ENCODE measurements at places on chromosomes 1 and 21.

DNA sequence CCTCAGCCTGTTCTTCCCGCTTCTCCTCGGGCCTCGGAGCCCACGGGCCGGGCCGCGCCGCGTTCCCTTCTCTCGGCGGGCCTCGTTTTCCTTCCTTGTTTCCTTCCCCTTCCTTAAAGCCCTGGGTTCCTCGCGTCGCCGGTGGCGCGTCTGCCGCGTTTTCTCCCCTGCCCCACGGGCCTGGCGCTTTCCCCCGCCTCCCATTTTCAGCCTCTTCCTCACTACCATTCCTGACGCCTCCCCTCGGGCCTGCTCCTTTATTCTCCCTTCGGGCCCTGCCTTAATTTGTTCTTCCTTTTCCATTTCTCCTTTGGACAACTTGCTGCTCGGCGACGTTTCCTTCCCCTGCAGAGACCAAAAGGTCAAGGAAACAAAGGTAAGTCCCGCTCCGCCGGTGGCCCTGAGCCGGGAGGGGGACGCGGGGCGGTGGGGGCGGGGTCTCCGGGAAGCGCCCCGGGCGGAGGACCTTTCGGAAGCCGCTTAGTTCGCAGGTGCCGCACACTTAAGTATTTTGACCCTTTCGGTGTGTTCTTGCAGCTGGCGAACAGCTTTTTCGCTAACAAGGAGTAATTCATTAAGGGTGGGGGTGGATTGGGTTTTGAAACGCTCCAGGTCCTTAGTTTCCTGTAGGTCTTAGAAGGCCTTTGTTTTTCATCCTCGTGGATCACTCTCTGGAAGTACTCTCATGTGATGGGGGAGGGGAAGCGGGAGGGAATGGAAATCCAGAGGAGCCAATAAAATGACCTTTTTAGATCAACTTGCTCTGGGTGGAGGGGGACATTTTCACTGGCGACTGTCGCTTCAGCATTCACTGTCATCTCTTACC lies 780 bp downstream of the YTHDF2 start:
- peak; percentile 5 for DNase-seq

DNA sequence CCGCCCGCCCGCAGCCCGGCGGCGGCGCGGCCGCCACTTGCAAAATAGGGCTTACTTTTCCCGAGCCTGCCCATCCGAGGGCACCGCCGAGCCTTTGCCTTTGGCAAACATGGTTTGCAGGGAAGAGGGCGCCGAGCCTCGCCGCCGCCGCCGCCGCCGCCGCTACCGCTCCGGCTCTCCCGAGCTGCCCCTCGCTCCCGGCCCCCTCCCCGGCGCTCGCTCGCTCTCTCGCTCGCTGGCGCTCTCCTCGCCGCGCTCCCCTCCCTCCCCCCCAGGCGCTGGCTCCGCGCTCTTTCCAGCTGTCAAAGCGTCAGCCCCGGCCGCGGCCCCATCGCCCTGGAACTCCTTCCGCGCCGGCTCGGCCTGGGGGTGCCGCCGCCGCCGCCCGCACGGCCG lies 298 bp downstream of the SSBP3 start:
- no peak for DNase-seq

GRCh38 chr1:241821363-241821762 lies 26.6 kb upstream of the EXO1 start:
- no peak for DNase-seq

GRCh38 chr1:103917795-103918194 lies 168.1 kb downstream of the AMY1C start:
- no peak for DNase-seq

DNA sequence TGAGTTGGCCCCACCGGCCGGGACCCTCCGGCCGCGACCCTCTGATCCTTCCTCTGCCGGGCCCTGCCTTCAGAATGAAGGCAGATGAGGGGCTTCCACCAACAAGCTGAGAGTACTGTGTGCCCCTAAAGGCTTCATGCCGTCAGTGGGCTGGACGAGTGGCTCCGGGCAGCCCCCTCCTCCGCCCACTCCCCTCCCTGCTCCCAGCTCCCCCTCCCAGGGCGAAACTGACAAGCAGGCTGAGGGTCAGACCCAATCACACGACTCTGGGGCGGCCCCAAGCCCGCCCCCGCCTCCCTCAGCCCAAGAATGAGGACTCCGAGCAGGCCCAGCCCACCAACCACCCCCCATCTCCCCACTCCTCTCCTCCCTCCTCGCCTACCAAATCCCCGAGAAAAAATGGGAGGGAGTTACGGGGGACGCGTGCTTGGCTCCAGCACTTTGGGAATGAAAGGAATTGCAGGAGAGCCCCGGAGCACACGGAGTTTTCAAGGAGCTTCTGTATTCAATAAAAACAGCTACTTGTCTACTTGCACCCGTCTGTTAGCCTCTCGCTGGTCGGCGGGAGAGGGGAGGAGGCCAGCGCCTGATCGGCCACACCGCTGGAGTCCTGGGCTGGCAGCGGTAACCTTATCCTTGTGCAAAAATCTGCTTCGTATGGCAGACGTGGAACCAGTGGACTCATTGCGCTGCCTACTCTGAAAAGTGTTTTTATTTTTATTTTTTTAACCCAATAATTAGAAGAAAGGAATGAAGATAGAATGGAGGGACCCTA lies at the start of gene COL11A1:
Gene COL11A1, minus strand, starts transcription at position 147 of the 775 bp plus-strand sequence. CDS start 344 bp downstream, outside the sequence.
- DNase-seq, result no peak

DNA sequence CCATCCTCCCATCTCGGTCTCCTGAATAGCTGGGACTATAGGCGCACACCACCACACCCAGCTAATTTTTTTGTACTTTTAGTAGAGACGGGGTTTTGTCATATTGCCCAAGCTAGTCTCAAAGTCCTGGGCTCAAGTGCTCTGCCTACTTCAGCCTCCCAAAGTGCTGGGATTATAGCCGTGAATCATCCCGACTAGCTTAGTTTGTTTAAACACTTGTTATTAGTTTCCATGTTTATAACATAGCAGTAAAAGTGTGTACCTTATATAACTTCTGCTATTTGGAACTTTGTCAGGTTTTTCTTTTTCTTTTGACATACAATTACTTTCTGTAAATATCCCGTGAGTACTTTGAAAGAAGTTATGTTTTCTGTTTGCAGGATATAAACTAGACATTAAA lies 60.6 kb upstream of the C1orf21 start:
- no peak for DNase-seq

DNA sequence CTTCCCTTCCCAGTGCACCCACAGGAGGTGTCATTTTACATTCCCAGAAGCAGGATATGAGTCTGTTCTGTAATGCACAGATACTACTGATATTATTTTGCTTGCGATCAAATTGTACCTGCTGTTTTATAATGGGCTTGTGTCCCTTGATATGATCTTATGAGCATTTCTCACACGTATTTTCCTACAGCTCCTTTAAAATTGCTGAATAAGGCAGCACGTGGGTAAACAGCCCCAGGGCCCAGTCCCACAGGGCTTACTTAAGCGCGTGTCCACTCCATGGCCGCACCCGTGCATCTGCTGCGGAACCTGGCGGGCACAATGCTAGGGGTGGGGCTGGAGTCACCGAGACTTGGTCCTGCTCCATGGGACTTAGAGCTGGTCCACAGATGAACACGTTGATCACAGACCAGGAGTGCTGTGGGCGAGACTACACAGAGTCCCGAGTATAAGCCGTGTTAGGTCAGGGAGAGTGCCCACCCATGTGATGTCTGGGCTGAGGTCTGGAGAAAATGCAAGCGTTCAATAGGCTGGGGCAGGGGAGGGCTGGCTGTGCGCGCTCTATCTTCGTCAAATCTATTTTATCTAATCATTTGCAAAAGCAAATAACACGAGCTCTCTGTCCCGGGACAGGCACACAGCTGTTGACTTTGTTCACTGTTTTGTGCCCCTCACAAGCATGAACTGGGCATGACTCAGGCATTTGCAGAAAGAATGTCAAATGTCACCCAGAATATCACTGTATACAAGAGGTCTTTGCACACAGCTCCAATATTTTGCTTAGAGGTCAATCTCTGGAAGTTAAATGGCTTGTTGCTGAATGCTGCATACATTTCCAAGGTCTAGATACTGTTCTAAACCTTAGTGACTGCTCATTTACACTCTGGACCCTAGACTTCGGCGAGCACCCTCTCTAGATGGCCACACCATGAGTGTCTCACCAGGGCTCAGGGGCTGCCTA lies 119.3 kb downstream of the CRYAA start:
- no peak for DNase-seq

DNA sequence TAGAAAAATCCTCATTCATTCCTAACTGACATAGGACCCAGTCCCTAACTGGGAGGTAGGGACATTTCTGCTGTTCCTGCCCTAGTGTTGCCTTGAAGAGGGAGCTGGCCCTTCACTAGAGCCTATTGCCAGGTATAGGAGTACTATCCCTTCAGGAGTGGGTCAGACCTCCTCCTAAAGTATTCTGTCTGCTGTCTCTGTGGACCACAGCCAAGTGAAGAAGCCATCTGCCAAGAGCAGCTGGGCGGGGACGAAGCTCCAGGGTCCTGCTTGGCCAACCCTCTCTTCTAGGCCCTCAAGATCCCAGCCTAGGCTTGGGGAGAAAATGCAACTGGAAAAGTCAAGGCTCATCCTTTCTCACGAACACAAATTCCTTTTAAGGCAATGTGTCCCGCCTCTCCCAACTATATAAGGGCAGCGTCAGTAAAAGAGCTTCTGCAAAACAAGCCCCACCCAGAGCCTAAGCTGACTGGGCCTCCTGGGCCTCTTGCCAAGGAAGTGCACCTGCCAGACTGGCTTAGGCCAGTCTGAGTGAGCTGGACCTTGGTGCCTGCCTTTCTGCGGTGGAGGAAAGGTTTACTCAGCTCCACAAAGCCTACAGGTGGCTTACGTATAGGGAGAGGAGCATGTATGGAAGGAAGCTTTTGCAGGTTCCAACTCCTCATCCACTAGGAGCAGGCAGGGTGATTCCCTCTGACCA lies 638 bp upstream of the TUFT1 start:
- no peak for DNase-seq

GRCh38 chr1:117128323-117129079 lies 7.0 kb upstream of the TRIM45 start:
- no peak for DNase-seq

- DNase-seq, result no peak
These were observed 27.5 kb downstream of the SLC2A1 start for GRCh38 chr1:42931108-42931539.

- no peak for DNase-seq
These were observed 229.0 kb downstream of the SRGAP2C start for GRCh38 chr1:121413821-121414220.

- no peak for DNase-seq
These were observed 4.9 kb upstream of the SHISA4 start for GRCh38 chr1:201883786-201884185.

DNA sequence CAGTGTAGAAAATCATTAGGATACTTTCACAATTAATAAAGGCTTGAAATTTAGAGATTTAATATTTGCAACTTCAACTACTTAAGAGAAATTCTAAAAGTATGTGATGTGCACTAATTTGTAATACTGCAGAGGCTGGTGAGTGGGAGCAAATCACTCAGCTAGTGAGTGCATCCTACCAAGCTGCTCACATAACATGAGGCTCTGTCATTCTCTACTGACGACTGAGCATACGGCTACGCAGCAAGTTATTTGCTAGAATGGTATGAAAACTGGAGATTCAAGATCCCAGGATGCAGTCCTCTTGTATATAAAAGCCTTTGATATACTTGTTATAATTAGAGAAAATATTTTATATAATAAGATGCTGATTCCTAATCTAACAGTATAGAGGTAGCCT lies 90.1 kb downstream of the ATP1B1 start:
- no peak for DNase-seq

DNA sequence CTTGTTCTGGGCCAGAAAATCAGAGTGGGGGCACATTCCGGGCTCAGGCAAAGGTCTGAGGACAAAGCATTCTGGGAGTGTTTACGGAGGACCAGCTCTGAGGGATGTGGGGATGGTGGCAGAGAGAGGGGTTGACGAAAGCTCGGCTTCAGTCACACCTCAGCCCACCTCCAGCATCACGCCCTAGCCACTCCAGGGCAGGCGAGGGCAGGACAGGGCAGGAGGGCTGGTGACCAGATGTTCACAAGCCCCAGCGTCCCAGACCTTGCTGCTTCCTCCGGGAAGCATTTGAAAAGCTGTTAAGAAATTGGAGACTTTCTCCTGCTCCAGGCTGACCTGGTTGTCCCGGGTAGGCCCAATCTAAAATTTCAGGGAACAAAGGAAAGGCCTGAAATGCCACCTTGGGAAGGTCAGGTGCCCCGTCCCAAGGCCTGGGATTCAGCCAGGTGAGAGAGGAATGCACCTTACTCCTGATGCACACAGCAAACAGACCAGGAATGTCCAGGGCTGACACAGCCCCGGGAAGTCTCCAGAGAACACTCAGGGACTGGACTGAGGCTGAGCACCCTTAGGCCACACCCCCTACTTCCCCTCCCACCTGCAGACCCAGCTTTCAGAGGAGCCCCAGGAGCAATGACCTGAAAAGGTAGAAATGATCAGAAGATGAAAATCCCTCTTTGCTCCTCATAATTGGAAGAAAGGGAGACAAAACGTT lies 71.9 kb upstream of the KLHDC7A start:
- DNase-seq, result no peak

- DNase-seq, result no peak
These were observed 26.3 kb upstream of the PTGFR start for GRCh38 chr1:78464449-78464891.

DNA sequence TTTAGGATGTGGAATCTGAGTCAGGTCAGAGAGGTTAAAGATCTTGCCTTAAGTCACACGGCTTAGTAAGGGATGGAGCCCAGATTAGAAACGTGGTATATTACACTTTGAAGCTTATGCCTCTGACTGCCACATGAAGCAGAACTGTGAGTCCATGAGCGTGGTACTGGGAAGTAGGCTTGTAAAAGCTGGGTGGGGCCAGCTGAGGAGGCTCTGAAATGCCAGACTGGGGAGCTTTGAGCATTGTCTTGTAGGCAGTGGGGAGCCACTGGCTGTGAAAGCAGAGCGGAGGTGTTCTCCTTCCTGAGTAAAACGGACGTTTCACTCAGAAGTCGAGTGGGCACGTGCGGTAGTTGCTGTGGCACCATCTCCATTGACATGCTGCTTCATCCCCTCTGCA lies 72.6 kb upstream of the USP24 start:
- no peak for DNase-seq

DNA sequence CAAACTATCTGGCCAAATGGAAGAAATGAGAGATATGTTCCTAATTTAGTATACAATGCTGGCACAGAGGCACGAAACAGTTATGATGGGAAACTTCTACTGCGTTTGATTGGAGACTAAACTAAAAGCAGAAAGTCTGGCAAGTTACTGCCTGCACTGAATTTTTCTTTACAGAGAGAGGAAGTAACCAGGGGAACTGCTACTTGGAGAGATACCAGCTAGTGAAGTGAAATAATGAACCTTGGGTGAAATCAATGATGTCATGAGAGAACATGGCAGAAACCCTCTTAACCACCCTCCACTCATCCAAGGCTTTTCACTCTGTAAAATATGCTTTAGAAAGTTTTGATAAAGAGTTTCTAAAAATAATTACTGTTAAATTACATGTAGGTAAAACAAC lies 29.3 kb downstream of the NIBAN1 start:
- no peak for DNase-seq

- DNase-seq, result peak; percentile 55
These were observed 9.0 kb downstream of the NPPA start for GRCh38 chr1:11838349-11839272.

All from stimulated activated CD8-positive, alpha-beta memory T cell treated with anti-CD3 and anti-CD28 coated beads, Interleukin-4, amount 100 ng/mL, for 1 hour (primary cell).